ENCODE measurements at places on chromosomes 2 and 18.
A peak's percentile ranks its signal among the peaks of the same experiment; 100 is the strongest.

DNA sequence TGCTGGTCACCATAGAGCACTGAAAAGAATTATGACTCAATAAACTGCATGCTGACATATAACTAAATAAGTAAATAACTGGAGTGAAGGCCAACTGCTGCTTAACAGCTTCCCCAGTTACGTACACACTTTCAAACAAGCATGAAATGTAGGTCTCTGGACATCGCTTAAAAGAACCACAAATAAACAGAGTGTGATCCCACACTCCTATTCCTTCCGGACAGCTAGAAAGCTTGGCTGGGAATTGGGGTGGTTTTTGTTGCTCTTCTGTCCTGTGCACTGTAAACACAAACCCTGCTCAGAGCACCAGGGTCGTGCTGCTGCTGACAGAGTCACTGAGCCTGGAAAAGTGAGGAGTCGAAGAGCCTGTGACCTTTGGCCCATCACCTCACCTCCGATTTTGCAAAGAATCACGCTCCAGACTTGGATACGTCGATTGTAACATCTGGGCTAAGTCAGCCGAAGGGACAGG lies 162.7 kb upstream of the NT5C1B start:
- no peak for DNase-seq

- no peak for DNase-seq
Measured at GRCh38 chr2:198525211-198525969, 721.0 kb downstream of the PLCL1 start.

GRCh38 chr2:222960126-222960525 lies 91.9 kb upstream of the KCNE4 start:
- no peak for DNase-seq

- DNase-seq = peak; percentile 7
Measured at GRCh38 chr2:239077260-239077659, 229.4 kb downstream of the TWIST2 start.

DNA sequence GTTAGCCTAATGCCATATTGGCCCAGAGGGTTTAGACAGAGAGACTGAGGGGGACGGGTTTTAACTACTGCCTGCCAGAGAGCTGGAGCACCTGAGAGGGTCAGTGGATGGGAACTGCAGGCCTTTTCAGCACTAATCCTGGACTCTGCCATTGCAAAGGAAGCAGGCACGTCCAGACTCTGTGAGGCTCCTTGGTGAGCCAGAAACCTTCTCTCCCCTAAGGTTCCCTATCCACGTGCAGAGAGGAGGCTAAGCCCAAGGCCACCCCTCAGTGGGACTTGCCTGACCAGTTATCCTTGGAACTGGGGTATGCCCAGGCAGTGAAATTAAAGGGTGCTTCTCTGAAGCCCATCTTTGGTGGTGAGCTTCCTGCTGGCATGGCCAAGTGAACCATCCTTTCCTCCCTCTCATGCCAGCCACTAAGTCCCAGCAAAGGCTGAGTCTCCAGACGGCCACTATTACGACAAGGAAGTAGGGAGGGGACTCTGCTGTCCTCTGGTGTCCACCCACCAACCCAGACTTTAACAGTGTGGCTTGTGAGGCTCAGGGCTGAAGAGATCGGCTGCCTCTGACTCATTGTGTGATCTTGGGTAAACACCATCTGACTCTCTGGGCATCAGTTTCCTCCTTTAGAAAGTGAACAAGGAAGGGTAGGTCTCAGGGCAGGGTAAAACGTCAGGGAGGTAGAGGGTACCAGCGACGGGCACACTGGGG lies 3.9 kb upstream of the MLPH start:
- no peak for DNase-seq

- DNase-seq = peak; percentile 12
Measured at GRCh38 chr2:201644001-201644400, 698 bp upstream of the TMEM237 start.

DNA sequence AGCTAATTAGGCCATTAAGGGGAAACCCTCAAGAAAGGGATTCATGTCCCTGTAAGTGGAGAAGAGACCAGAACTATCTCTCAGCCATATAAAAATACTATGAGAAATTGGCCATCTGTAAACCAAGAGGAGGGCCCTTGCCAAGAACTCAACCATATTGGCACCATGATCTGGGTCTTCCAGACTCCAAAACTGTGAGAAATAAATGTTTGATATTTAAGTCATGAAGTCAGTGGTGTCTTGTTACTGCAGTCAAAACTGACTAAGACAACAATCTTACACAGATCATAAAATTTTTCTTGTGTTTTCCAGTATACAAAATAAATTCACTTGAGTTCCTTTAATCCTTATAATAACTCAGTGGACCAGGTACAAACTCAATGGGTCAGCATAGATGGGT lies 589.8 kb upstream of the CDH2 start:
- no peak for DNase-seq

- no peak for DNase-seq
Measured at GRCh38 chr2:171319164-171319810, 114.5 kb downstream of the METTL8 start.

GRCh38 chr2:201699416-201699815 lies 972 bp upstream of the MPP4 start:
- DNase-seq = no peak

GRCh38 chr18:8602040-8602439 lies 7.2 kb upstream of the RAB12 start:
- no peak for DNase-seq

GRCh38 chr2:11920993-11921583 lies 174.7 kb downstream of the LPIN1 start:
- DNase-seq = no peak

- no peak for DNase-seq
Measured at GRCh38 chr18:24991141-24992060, 360.6 kb downstream of the ZNF521 start.

DNA sequence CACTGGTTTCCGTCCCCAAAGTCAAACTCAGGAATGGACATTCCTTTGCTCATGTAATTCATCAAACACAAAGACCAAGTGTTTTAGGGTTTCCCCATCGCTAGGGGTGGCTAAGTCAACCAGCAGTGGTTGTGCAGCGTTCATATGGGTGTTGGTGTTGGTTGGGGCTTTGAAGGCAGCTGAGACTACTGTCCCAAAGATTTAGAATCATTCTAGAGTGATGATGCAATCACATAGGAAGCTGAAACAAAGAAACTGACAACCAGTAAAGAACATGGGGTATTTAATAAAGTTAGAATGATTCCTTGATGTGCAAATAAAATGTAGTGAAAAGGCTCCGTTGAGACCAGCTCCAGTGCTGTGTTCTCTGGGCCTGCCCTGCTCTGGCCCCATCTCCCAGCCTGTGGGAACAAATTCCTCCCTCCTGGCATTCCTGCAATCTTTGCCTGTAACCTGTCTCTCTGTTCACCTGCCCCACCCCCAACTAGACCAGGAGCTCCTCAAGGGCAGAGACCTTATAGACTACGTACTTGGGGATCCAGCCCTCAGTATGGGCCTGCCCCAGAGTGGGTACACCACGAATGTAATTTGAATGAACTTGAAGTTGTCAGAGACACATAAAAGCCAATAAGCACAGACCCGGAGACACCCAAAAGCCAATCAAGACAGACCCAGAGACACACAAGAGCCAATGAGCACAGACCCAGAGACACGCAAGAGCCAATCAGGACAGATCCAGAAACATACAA lies 191.7 kb upstream of the TWIST2 start:
- no peak for DNase-seq

DNA sequence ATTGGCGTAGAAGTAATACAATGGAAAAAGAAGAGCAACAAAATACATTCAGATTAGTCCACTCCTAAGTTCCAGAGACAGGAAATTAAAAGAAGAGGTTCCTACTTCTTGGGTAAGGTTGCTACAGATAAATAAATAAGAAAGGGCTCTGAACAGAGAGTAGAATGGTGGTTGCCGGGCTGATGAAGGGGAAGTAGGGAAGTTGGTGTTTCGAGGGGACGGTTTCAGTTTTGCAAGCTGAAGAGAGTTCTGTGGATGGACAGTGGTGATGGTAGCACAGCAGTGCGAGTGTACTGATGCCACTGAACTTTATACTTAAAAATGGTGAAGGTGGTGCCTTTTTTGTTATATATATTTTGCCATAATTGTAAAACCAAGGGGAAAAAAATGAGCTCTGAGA lies 48.2 kb downstream of the CABYR start:
- no peak for DNase-seq

GRCh38 chr2:183079139-183079775 lies 710 bp downstream of the DUSP19 start:
- no peak for DNase-seq

DNA sequence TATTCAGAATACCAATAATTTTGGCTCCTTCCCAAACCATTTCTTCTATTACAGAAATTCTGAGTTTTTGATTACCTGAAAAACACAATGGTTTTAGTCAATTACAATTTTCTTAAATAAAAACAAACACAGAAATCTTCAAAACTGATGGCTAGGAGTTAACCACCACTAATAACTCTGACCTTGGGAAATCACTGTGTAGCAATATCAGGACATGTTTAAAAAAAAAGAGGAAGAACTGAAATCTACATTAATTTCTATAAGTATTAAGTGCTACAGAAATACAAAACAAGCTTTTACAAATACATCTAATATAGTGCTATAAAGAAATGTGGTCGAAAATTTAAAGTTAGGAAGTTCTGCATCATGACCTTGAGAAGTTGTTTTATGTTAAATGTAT lies 14.9 kb downstream of the L3MBTL4 start:
- DNase-seq = no peak

- no peak for DNase-seq
Measured at GRCh38 chr2:1997409-1997808, 253.1 kb upstream of the PXDN start.

DNA sequence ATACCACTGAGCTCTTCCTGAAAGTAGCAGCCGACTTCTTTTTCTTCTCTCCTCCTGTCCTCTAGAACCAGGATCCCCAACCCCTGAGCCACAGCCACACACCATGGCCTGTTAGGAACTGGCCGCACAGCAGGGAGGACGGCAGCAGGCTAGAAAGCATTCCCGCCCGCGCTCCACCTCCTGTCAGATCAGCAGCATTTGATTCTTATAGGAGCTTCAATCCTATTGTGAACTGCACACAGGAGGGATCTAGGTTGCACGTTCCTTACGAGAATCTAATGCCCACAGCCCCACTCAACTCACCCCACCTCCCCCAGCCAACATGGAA lies 179.1 kb upstream of the SH3BP4 start:
- no peak for DNase-seq

GRCh38 chr18:50190926-50191325 lies 4.0 kb downstream of the MYO5B start:
- no peak for DNase-seq

DNA sequence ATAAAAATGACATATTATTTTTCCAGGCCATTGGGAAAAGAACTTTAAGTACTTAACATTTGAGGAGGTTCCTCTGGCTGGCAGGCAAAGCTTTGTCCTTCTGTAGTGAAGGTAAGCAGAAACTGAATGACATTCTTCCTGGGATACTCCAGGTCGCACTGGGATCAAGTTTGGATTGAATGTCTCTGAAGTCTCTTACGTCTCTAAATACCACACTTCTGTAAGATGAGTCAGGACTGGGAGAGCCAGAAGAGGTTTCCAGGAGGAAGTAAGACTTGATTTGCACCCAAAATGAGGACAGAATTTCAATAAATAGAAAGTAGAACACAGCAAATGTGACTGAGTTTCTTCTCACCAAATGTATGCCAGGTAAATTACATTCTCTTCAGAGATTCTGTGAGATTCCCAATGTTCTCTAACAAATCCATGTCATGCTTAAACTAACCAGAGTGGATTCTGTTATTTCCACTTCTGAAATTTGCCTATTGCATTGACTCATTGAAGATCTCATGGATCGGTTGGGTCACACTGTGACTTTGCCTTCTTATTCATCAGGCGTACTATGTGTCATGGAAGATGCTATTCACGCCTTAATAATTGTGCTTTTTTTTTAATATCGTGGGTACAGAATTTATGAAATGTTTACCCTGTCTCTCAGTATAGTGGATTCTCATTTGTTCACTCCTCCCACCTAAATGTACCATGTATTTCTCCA lies 25.5 kb upstream of the VIT start:
- no peak for DNase-seq

- no peak for DNase-seq
Measured at GRCh38 chr2:80893711-80894110, 589.2 kb upstream of the LRRTM1 start.

DNA sequence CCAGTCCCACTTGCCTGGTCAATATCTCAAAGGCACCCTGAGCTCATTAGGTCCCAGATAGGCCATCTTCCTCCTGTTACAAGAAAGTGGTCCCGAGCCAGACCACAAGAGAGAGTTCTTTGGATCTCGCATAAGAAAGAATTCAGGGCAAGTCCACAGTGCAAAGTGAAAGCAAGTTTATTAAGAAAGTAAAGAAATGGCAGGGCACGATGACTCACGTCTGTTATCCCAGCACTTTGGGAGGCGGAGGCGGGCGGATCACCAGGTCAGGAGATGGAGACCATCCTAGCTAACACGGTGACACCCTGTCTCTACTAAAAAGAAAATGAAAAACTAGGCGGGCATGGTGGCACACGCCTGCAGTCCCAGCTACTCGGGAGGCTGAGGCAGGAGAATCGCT lies 10.8 kb upstream of the SMAD7 start:
- DNase-seq = no peak

DNA sequence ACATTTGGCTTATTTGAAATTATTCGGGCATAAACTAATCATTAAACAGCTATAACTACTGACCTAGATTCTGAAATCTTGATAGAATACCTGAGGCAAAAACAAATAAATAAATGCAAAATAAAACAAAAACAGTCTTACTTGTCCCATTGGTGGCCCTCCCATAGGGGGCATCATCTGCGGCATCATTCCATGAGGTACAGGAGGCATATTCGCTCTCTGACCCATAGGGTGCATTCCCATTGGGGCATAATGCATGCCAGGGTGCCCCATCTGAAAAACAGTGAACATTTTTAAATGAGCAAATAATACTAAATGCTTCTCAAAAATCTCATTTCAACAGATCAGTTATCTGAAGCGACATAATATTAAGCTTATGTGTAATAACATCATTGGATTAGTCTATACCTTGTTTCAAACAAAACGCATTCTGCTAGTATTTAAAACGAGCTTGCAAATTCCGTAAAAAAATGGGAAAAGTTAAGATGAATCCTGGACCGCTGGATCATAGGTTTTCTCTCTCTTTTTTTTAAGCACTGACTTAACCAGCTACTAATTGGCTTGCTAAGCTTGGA lies 1.3 kb downstream of the PRPF40A start:
- no peak for DNase-seq

DNA sequence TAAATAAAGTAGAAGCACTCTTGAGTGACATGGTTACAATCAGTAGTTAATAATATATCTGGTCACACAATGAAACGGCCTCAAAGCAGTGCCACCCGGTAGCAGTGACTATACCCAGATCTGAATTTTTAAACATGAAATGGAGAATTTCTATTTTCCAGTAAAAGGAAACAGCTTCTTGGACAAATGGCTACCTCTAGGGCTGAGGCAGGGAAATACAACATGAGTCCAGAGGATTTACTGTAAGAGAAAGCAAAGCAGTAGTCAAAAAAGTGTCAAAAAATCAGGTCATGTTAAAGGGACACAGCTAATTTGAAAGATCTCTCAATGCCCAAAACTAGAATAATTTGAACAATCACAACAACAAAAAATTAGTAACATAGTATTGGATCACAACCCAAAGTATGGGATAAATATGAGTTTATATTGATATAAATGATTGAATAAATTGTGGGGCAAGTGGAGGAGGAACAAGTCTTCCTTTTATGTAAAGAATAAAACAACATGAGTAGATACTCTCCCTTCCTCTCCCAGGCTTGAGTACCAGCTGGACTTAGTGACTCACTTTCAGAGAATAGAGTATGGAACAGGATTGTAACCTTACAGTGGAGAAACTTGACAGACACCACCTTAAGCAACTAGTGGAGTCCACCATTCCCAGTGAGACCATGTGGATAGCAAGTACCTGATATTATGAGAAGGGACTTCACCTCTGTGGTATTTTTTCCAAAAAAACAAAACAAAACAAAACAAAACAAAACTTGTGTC lies 180.8 kb downstream of the MBD2 start:
- DNase-seq = no peak

- no peak for DNase-seq
Measured at GRCh38 chr2:1586251-1586922, 157.9 kb downstream of the PXDN start.
